ENCODE measurements at places on chromosomes 4 and X.
A peak's percentile ranks its signal among the peaks of the same experiment; 100 is the strongest.

DNA sequence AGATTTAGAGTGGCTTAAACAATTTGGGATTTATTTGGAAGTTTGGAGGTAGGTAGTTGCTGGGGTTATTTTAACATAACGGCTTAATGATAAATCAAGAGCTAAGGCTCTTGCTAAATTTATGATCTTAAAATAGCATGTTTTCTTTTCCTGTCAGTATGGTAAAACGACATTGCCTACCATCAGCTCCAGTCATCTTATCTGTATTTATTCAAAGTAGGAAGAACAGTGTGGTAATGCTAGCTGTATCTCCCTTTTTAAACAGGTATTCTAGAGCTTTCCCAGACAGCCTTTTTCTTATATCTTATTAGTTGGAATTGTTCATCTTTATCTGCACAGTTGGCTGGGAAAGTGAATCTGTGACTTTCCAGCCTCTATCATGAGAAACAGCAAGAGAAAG is 110.2 kb downstream of the SLC4A4 start:
- no peak for DNase-seq

DNA sequence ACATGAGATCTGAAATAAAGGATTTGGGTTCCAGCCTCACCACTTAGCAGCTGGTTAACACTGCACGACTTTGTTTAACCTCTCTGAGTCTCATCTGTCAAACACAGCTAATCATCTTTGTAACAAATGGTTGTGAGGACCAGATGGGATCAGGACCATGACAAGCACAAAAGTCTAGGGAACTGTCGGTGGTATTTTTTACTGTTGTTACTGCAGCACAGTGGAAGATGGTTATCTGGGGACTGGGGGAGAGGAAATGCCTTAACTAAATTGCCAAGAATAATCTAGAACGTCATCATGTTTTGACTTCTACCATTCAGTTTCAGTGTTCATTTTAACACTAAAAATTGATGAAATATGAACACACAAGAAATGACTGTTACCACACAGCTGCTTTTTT is 99.5 kb downstream of the ADGRA3 start:
- DNase-seq = no peak

DNA sequence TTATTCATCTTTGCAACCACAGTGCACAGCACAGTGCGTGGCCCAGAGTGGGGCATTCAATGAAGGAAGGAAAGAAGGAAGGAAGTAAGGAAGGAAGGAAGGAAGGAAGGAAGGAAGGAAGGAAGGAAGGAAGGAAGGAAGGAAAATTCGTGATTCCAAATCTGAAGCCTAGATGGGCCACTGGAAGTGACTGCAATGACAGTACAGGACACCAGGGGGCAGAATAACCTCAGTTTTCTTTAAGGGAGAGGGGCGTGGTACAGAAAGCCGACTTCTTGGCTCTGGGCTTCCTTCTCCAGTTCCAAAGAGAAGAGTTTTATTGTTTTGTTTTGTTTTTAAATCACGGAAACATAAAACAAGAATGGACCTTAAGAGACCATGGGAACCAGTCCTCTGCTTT is 47.8 kb downstream of the APLN start:
- peak; percentile 60 for DNase-seq

GRCh38 chrX:110985470-110985869 is 110.5 kb upstream of the PAK3 start:
- no peak for DNase-seq

DNA sequence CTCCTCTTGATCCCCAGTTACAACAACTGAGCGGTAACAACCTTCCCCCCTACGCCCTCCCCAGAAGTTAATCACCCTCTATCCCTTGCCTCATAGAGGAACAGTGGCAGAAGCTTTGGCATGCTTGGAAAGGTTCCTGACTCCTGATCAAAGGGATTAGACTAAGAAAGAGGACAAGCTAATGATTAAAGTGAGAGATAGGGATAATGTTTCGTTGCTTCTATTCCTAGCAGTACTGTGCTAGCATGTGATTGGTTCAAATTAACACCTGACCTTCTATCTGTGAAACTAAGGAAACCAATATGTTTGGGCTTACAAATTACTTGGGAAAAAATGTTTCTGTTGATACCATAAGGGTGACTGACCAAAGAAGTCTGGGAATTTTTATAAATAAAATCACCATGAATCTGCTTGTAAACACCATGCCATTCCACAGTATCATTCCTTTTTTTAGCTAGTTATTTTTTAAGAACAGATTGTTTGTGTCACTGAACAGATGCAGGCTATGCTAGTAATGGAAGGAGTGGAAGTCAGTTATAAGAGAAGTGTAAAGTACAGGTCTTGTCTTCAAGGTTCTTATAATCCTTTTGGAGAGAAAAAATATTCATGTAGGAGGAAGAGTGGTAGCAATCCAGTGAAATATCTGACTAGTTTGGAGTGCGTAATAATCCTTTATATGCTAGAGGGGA is 11.3 kb upstream of the ATP1B4 start:
- no peak for DNase-seq

- peak; percentile 30 for DNase-seq
These were observed at the start of gene CLCN4 for GRCh38 chrX:10156199-10157031. TSS of gene CLCN4 (plus strand) at chrX:10156975. CDS start at chrX:10185033, 28,058 bp downstream.

- no peak for DNase-seq
These were observed 23.3 kb downstream of the COQ2 start for GRCh38 chr4:83261307-83261706.

GRCh38 chr4:157810137-157810774 is 362.6 kb downstream of the GASK1B start:
- no peak for DNase-seq

DNA sequence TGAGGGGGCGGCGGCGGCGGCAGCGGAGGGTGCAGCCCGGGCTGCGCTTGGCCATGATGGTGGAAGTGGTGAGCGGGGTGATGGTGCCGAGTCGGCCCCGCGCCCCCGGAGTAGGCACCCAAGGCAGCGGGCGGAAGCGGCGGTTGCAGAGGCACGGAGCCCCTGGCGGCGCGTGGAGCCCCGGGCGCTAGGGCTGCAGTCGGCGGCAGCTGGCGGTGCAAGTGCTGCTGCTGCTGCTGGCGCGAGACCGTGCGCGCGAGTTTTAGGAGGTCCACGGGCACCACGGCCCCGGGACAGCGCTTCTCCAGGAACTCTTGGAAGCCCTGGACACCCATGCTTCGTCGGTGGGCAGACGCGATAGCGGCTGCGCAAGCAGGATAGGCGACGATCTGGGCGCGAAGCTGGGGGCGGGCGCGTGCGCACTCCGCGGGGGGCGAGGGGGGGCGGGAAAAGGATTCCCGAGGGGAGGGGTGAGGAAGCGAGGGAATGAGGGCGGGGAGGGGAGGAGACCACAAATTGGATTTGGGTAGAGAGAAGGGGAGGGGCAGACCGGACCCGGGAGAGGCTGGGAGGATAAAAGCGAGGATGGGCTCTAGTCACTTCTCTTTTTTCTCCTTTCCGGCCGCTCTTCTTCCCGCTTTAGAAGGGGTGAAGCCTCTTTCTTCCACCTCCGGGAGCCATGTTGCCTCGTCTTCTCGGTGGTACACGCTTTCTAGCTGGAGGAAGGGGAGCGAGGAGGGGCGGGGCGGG is at the start of gene FAM120C:
Gene FAM120C (minus strand): TSS at position 391 of the 750 bp plus-strand sequence. CDS start 56 bp downstream, at position 335.
- DNase-seq = peak; percentile 64

- no peak for DNase-seq
These were observed 40.1 kb downstream of the NOP14 start for GRCh38 chr4:2923141-2923551.

GRCh38 chr4:53044651-53044960 is 182.5 kb downstream of the RASL11B start:
- no peak for DNase-seq

- no peak for DNase-seq
These were observed 24.7 kb downstream of the SEC24D start for GRCh38 chr4:118810991-118811764.

- no peak for DNase-seq
These were observed 539.6 kb upstream of the PRKX start for GRCh38 chrX:4253092-4253491.

- no peak for DNase-seq
These were observed 73.6 kb upstream of the PJA1 start for GRCh38 chrX:69238887-69239231.

- no peak for DNase-seq
These were observed 86.9 kb upstream of the SHISA3 start for GRCh38 chr4:42310358-42310757.

DNA sequence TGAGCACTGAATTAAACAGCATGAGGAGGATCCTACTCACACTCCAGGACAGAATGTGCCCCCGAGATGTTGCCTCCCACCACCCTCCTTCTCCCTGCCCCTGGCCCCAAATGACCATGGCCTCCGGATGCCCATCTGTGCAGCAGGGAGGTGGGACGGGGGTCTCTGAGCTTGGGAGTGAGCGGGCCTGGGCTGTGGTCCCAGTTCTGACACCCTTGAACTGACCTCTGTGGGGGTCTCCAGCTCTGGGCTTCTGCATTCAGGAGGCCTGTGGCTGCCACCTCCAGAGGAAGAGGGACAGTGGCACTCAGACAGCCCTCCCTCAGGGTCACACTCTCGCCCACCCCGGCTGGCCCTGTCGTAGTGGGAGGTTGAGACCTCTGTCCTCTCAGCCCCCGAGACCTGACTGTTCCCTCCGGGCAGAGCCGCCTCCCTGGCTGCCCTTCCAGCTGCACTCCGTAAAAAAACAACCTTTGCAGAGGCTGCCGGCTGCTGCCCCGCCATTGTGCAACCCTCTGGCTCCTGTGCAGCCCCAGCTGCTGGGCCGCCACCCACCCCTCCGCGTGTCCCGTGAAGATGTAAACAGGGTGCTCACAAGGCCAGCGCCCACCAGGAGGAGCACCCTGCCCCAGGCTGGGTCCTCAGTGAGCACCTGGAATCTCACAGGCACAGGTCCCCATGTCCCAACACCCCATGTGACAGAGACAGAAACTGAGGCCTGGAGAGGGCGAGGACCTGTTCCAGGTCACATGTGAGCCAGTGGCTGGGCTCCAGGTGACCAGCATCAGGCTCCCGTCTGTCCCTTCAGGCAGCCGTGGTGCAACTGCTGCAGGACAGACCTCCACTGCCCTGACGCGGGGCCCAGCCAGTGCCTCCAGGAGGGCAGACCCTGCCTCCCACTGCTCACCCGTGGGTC is 39.6 kb downstream of the HTRA3 start:
- DNase-seq = no peak

GRCh38 chrX:110114260-110114776 is 111.4 kb downstream of the TMEM164 start:
- no peak for DNase-seq

DNA sequence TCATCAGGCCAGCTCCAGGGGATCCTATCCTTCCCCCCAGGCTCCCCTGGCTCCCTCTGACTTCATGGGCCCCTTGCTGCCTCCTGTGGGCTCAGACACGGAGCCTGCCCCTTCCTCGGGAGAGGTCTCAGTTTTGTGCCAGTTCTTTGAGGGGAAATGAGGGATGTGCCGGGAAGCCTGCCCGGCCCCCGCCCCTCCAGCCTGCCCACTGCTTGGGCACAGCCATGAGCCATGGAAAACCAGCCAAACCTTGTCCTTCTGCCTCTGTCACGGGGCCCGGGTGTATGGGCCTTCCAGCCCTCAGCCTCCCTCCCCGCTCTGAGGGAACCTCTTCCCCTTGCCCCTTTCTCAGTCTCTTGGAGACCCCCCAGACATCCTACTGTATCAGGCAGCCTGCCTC is 6.8 kb downstream of the BGN start:
- DNase-seq = no peak

DNA sequence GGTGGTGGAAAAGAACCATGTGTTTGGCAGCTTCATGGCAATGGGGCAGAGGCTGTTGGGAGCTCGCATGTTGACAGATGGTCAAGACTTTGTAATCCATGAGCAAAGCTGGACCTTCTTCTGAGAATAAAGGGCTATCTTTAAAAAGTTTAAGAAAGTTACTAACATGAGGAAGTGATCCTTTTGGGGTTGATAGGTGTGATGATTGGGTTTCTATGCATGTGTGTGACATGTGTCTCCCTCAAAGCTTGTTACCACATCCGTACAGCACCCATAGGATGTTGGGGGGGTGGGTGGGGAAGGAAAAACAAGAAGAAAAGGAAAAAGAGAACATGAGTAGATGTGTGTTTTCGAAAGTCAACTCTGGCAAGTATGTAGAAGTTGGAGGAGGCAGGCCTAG is 123.0 kb upstream of the TLR3 start:
- no peak for DNase-seq

GRCh38 chr4:13659341-13660070 is 32.0 kb upstream of the BOD1L1 start:
- DNase-seq = no peak

GRCh38 chr4:108619372-108620100 is 840 bp upstream of the RPL34 start:
- DNase-seq = no peak

- DNase-seq = no peak
These were observed 139.5 kb downstream of the UCHL1 start for GRCh38 chr4:41396214-41396613.

DNA sequence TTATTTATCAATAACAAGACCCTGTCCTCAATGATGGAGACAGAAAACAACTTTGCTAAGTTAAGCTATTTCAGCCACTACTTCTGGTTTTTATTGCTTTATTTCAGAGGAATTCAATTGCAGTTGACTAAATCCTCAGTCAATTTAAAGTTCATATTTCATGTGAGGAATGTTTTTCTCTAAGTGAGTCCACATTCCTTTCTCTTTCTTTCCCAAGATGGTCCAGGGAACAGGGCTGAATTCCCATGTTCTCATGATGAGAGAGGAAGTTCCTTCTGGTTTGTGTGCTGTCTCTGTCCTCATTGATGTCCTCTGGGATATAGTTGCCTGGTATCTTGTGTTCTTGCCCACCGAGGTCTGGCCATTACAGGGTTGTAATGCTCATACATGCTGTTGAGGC is 117.2 kb downstream of the SLIT2 start:
- no peak for DNase-seq

All from neuronal stem cell (in vitro differentiated cells).